ENCODE measurements at places on chromosomes 2 and 18. TPM values are rescaled to one million over a fixed set of nuclear protein-coding genes. Genes with fewer than 3 reads are reported as not detected.

The HOXD1 gene
- not detected for total RNA-seq

The CHRNG gene
- not detected for total RNA-seq

The METAP1D gene
- total RNA-seq: 6.7 TPM

DNA sequence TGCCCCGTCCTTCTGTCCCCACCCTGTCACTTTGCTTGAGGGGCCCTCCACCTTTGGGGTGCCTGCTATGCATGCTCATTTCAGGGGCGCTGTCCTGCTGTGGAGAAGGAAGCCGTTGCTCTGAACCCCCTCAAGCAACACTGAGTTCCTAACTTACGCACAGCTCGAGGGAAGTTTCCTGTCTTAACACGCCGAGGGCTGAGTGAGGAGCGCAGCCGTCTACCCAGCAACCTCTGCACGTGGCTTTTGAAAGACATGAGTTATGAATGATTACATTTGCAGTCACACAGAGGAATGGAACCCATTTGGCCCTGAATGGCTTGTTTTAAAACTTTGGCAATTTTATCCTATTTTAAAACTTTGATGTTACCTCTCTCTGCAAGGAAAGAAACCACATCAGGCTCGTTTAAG, 14.0 kb downstream of the RAMP1 start:
- H3K4me3 ChIP-seq: no peak overlapping the region
- H3K27ac ChIP-seq: no peak overlapping the region
- no peaks in the 10 kb centered on the region for H3K27me3 ChIP-seq
- peaks cover 83% of the 10 kb centered on the region for H3K4me1 ChIP-seq

DNA sequence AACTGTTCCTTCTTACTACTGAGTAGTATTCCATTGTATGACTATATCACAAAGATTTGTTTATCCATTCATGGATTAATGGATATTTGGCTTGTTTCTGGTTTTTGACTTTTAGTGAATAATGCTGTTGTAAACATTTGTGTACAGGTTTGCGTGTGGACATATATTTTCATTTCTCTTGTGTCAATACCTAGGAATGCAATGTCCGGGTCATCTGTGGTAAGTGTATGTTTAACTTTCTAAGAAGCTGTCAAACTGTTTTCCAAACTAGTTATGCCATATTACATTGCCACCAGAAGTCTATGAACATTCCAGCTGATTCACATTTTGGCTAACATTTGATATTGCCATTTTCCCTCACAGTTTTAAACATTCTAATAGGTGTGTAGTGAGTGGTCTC, 29.1 kb upstream of the SLC16A14 start:
- H3K27ac ChIP-seq: no peak overlapping the region
- no peaks in the 10 kb centered on the region for H3K4me1 ChIP-seq
- H3K27me3 ChIP-seq: no peaks in the 10 kb centered on the region
- H3K36me3 ChIP-seq: no peaks in the 10 kb centered on the region
- no peak overlapping the region for H3K4me3 ChIP-seq

DNA sequence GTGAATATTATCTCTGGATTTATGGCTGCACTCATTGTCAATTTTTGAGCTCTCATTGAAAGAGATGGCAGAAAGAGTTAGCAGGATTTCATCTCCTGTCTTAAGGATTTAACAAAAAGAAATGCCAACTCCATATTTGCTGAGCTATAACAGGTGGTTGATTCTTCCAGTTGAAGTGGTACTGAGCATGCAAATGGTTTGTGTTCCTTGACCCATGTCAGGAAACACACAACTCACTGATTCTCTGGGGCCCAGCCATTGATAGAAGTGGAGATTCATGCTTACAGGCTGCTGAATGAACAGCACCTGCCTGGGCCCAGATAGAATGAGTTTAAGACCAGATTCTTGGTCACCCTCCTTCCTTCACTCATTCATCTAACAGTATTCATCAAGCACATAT, 128.8 kb downstream of the CERS6 start:
- H3K4me3 ChIP-seq: no peak overlapping the region
- H3K36me3 ChIP-seq: no peaks in the 10 kb centered on the region
- no peaks in the 10 kb centered on the region for H3K27me3 ChIP-seq
- H3K4me1 ChIP-seq: peaks cover 55% of the 10 kb centered on the region
- no peak overlapping the region for H3K27ac ChIP-seq
- no peak for DNase-seq

- H3K4me1 ChIP-seq: no peaks in the 10 kb centered on the region
- H3K27ac ChIP-seq: no peak overlapping the region
Observed at GRCh38 chr2:181146171-181146570, 165.8 kb downstream of the UBE2E3 start.
